ENCODE measurements at places on chromosomes 16 and 17.

DNA sequence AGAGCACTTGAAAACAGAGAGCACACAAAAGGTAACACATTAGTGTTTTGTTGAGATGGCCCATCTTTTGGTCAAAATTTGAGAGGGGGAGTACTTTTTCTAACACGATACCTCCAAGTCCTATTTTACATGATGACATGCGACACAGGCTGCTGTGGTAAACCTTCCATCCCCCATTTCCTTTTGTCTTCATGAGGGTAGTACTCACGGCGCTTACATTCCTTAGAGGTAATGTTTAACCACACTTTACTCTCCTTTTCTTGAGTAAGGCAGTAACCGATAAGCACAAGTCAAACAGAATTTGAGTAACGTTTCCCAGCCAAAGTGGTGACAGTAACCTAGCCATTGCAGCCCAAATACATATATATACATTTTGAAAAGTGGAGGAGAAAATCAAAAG lies 35.8 kb upstream of the PITPNM3 start:
- DNase-seq, result no peak

DNA sequence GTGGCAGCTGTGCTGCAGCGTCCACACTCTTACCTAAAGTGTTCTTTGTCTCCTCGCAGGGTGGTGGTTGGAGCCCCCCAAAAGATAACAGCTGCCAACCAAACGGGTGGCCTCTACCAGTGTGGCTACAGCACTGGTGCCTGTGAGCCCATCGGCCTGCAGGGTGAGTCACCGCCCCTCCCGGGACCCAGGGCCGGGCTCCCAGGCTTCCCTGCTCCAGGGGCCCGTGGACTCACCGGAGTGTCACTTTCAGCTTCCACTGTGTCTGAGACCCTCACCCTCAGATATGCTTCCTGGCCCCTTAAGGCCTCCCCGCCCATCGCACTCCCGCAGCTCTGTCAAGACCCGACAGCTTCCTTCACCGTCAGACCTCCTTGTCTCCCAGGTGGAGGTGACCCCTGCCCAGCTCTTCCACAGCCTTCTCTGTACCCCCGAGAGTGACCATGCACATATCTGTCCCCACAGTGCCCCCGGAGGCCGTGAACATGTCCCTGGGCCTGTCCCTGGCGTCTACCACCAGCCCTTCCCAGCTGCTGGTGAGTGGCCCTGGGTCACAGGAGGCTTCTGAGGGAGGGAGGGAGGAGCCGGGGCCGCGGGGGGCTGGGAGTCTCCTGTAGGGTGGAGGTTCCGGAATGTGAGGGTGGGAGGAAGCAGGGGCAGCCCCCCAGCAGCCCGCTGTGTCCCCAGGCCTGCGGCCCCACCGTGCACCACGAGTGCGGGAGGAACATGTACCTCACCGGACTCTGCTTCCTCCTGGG lies 1.8 kb downstream of the ITGAX start:
- DNase-seq, result no peak

DNA sequence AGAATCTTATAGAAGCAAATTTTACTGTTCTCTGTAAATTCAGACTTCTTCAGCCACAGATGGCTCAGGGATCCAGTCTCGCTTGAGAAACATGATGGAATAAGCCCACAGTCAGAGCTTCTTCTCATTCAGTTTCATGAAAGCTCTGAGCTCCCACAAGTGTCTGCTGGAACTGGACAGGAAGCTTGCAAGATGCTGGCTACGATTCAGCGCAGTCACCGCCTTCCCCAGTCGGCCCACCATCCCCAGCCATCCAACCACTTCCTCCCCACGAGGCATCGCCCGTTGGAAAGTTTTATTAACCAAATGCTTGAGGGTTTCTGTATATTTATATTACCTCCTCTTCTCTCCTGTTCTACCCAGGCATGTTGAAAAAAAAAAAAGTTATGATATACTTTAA lies 171.7 kb downstream of the ZFHX3 start:
- DNase-seq, result no peak

- DNase-seq, result no peak
These were observed 48.0 kb upstream of the NDRG4 start for GRCh38 chr16:58451945-58452401.

GRCh38 chr17:13993106-13993505 lies 76.2 kb upstream of the COX10 start:
- no peak for DNase-seq

DNA sequence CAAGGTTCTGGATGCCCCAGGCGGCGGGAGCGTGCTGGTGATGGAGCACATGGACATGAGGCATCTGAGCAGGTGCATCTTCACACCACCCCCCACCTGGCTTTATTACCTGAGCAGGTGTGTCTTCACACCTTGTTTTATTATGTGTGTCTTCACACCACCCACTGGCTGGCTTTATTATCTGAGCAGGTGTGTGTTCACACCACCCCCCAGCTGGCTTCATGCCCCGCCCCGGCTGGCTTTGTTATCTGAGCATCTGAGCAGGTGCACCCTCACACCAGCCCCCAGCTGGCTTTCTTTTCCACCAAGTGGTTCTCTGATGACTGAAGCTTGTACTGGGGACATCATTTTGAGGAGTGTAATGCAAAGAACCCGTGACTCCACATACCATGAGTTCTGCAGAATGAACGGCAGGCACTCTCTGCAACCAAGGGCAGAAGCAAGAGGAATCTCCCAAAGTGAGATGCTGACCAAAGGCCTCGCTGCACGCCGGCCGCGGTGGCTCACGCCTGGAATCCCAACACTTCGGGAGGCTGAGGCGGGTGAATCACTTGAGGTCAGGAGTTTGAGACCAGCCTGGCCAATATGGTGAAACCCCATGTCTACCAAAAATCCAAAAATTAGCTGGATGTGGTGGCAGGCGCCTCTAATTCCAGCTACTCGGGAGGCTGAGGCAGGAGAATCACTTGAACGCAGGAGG lies 2.6 kb downstream of the FN3KRP start:
- no peak for DNase-seq

- DNase-seq, result no peak
These were observed 29.7 kb upstream of the NXPH3 start for GRCh38 chr17:49545806-49546545.

DNA sequence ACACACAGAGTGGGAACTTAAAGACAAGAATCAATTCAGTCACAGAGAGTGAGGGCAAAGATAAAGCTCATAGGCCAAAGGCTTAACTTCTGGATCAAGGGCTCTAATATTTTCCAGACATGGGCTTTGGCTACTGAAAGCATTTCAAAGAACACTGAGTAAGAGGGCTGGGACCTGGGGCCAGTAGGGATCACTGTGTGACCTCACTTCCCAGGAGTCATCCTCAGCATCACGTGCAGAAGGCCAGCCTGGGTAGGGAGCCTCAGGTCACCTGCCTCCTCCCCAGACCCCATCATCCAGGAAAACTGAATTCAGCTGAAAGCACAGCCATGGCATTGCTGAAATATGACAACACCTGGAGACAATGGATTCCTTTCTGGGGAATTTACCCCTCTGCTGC lies 163.5 kb downstream of the RAB11FIP4 start:
- no peak for DNase-seq

DNA sequence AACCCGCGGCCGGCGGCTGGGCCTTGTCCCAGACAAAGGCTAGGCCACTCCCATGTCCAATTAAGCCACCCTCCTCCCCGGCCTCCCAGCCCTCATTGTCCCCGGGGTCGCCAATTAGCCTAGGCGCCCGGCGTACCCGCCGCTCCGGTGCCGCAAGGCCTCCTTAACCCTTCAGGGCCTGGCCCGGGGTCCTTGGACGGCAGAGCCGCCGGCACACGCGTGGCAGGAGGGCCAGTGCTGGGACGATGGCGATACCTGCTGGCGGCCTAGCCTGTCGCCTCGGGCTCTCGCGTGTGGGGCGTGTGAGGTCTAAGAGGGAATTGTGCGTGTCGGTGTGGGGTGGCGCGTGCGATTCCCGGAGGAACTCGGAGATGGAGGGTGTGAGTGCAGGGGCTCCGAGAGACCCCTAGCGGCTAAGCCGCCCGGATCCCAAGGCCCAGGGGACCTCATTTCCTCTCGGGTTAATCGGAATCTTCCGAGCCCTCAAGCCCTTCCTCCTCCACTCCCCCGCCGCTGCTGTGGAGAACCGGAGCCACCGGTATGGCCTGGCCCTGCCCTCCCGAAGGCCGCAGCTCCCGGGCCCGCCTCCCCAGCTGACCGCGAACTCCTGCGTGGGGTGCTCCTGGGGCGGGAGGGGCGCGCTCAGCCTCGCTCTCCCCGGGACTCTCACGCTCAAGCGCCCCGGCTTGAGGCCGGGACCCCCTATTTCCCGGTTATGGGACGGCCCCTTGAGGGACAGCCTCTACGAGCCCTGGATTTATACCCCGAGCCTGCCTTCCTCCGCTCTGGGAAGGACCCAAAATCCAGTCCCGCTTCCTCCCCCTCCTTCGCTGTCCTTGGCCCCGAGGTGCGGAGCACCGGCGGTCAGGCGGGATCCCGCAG lies 11.9 kb downstream of the TBX2 start:
- DNase-seq, result no peak

DNA sequence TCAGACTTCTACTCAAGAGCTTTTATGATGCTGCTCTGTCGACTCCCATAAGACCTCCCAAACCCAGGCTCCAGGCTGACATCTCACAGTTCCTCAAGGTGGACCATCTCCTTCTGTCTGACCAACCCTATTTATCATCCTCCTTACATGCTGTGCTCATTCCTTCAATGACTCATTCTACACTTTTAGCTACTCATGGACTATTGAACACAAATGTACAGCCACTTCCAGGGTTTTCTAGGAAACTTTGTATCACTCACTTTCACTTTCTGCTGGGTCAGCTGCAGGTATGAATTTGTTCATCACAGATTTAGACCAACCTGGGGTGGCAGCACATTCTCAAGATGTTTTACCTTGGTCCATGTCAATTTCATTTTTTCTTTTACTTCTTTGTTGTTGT lies 162.4 kb upstream of the FAM20A start:
- DNase-seq, result no peak

- no peak for DNase-seq
These were observed 97.2 kb downstream of the RAP1GAP2 start for GRCh38 chr17:2893422-2893914.

DNA sequence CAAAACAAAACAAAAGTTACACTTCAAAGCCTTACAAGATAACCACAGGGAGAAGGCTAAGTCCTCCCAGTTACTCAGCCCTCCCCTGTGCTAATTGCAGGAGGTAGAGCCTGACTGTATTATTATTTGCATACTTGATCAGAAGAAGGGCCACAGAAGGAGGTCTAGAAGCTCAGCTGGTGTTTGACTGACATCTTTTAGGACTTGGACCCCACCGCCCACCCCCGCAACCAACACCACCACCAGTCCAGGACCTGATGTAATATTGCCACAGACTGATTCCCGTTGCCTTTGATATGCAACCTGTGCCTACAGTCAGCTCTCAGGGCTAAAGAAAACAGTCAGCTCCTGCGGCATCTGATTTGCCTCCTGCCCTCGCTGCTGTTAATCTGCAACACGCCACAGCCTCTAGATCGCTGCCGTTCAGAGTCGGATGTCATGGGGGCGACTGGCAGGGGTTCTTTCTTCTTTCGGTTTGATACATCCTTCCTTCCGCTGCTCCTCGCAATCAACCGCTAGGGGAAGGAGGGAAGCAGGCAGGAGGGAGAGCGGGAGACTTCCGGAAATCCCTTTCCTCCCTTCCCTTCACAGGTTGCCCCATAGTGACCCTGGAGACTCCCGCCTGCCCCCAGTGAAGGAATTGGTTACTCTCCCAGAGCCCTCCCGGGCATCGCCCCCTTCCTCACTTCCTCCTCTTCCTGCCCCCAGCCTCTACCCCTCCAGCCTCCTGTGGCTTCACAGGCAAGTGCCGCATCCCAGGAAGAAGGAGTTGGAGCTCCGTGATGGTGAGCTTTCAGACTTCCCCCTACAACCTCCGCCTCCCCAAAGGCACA lies 90.5 kb upstream of the SOX9 start:
- no peak for DNase-seq

DNA sequence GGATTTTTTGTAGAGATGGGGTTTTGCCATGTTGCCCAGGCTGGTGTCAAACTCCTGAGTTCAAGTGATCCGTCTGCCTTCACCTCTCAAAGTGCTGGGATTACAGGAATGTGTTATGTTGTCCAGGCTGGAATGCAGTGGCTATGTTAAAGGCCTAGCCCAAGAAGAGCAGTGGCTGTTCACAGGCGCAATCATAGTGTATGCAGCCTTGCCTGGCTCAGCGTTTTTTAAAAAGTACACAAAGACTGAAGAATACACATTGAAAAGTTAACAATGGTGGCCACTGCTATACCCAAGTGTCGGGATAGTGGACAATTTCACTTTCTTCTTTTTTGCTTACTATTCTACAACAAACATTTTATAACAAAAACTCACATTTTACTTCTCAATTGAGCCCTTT lies 7.0 kb downstream of the DERL2 start:
- no peak for DNase-seq

DNA sequence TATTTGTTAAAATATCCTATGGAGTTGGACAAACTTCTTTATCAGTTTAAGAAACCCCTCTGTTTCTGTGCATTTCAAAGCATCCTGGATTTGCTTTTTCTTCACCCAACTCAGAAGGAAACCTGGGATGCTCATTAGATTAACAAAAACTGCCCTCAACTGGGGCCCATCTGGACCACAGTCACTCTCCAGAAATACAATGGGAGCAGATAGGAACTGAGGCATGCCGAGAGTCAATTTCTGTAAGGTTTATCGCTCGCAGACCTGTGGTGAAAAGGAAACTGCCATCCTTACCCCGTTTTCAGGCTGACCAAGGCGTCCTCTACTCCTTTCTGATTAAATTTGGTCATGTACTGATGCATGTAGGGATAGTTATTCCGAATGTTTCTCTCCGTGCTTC lies 360.3 kb downstream of the GRIN2A start:
- no peak for DNase-seq

DNA sequence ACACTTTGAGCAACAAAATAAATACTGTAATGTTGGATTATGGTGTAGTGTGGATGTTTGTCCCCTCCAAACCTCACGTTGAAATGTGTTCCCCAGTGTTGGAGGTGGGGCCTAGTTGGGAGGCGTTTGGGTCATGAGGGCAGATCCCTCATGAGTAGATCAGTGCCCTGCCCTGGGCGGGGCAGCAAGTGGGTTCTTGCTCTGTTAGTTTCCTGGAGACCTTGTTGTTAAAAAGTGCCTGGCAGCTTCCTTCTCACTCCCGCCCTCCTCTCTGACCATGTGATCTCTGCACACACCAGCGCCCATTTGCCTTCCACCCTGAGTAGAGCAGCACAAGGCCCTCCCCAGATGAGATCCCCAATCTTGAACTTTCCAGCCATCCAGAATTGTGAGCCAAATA lies 67.7 kb downstream of the MPRIP start:
- DNase-seq, result no peak

DNA sequence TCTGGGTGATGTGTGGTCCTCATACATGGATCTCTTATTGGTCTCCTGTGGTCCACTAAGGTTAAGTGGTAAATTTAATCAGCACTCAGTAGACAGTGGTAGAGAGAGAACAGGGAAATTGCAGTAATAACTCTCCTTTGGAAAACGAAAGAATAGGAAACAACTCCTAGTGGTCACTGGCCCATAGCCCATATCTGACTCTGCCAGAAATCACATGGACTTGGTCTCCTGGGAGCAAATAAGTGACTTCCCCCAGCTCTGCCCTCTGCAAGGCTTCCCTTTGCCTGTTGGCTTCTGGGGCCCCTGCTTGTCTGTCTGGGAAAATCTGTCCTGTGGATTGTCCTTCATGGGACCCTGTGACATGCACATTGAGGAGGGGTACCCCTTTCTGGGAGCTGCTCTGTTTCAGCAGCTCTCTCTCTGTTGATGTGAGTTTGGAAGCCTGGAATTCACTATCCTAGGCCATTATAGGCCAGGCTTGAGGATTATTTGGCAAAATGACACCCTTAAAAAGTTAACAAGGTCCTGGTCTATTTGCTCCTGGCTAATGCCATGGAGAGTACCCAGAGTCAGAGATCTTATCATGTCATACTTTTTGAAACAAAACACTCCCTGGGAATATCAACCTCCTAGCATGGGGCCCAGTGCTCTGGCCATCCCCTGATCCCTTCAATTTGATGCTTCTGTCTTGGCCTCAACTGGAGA lies 58.0 kb upstream of the HNF1B start:
- no peak for DNase-seq
